ENCODE measurements at places on chromosomes 6 and 20. TPM values are rescaled to one million over a fixed set of nuclear protein-coding genes. Genes with fewer than 3 reads are reported as not detected.

The DEFB125 gene
- not detected for total RNA-seq

The STK38 gene
- 20.7 TPM for total RNA-seq

The ASIP gene
- total RNA-seq, result not detected

The VSX1 gene
- not detected for total RNA-seq

DNA sequence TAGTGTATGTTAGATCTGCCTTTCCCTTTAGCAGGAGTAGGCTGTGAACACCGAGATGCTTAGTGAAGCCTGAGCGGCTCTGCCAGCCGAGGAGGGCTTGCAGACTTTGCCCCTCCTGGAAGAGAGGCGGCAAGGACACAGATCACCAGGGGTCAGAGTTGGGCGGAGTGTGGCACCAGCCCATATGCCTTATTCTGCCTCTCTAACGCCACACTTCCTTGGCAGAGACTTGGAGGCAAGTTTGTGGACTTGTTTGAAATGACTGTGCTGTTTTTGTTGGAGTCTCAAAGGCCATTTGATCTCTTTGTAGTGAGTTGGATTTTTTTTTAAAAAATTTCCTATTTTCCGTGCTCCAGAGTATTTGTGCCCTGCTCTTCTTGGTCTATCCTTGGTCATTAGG lies 44.5 kb upstream of the CLDN20 start:
- DNase-seq, result no peak
- H3K27me3 ChIP-seq, result no peaks in the 10 kb centered on the region

DNA sequence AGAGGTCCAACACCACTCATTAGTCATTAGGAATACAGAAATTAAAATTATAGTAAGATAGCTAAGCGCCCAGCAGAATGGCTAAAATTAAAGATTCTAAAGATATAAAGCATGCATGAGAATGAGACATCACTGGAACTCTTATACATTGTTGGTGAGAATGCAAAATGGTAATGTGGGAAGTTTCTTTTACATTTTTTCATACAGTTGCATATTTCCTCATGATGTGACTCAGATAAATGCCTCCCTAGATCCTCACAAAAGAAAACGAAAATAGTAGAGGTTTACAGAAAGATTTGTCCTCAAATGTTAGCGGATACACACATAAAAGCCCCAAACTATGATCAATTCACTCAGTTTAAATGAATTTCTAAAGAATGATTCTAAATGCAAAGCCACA lies 633.7 kb upstream of the GJE1 start:
- no peaks in the 10 kb centered on the region for H3K36me3 ChIP-seq
- no peak for DNase-seq

- H3K36me3 ChIP-seq, result no peaks in the 10 kb centered on the region
- H3K4me1 ChIP-seq, result no peaks in the 10 kb centered on the region
- no peak for DNase-seq
- no peak overlapping the region for H3K4me3 ChIP-seq
- no peak overlapping the region for H3K27ac ChIP-seq
These were observed 841.6 kb upstream of the GJE1 start for GRCh38 chr6:141290941-141291721.

GRCh38 chr6:63460971-63461370 lies 111.3 kb upstream of the LOC128125822 start:
- no peaks in the 10 kb centered on the region for H3K36me3 ChIP-seq
- H3K27me3 ChIP-seq, result no peaks in the 10 kb centered on the region
- peak overlapping the region; percentile 20 for H3K27ac ChIP-seq
- DNase-seq, result no peak
- no peak overlapping the region for H3K4me3 ChIP-seq
- H3K4me1 ChIP-seq, result peaks cover 73% of the 10 kb centered on the region

- H3K36me3 ChIP-seq, result no peaks in the 10 kb centered on the region
- H3K27me3 ChIP-seq, result no peaks in the 10 kb centered on the region
- no peak overlapping the region for H3K4me3 ChIP-seq
These were observed 312.9 kb downstream of the GJA1 start for GRCh38 chr6:121748376-121748775.

GRCh38 chr20:50395251-50395729 lies 114.9 kb upstream of the PTPN1 start:
- DNase-seq, result no peak
- peak overlapping the region; percentile 23 for H3K27ac ChIP-seq
- H3K4me1 ChIP-seq, result peaks cover 95% of the 10 kb centered on the region
- H3K4me3 ChIP-seq, result no peak overlapping the region
- no peaks in the 10 kb centered on the region for H3K27me3 ChIP-seq

DNA sequence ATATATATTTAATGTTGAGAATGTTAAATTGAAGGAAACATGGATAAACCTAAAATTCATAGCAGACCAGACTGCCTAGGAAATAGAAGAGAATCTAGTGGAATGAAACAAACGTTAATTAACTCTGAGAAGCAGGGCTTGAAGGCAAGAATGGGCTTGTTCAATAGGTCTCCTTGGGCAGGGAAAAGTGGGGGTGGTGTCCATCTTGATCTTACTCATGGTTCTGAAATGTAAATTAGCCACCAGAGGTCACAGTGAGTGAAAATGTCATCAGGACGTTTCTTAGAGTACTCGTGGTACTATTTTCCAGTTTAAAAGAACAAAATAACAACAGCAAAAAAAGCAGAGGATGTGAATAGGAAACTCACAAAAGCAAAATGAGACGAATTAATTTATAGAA lies 66.8 kb upstream of the BTBD3 start:
- no peaks in the 10 kb centered on the region for H3K27me3 ChIP-seq
- H3K4me1 ChIP-seq, result no peaks in the 10 kb centered on the region
- no peak overlapping the region for H3K27ac ChIP-seq
- DNase-seq, result no peak
- no peak overlapping the region for H3K4me3 ChIP-seq
- H3K36me3 ChIP-seq, result no peaks in the 10 kb centered on the region

DNA sequence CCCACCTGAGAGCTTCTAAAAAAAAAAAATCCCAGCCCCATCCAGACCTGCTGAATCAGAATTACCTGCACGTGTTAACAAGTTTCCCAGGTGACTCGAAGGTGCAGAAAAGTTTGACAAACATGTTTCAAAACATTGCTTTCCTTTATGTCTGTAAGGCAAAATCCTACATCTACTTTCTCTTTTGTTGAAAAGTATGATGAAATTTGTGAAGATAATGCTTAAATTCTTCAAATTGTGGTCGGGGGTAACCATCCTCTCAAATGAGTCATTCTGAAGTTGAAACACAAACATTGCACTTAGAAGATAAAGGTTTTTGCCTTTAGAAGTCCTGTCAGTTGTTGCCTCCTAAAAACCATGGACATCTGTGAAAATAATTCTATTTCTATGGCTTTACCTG lies 429.7 kb downstream of the EPHA7 start:
- H3K27me3 ChIP-seq, result no peaks in the 10 kb centered on the region
- DNase-seq, result no peak
- no peaks in the 10 kb centered on the region for H3K4me1 ChIP-seq
- H3K4me3 ChIP-seq, result no peak overlapping the region

DNA sequence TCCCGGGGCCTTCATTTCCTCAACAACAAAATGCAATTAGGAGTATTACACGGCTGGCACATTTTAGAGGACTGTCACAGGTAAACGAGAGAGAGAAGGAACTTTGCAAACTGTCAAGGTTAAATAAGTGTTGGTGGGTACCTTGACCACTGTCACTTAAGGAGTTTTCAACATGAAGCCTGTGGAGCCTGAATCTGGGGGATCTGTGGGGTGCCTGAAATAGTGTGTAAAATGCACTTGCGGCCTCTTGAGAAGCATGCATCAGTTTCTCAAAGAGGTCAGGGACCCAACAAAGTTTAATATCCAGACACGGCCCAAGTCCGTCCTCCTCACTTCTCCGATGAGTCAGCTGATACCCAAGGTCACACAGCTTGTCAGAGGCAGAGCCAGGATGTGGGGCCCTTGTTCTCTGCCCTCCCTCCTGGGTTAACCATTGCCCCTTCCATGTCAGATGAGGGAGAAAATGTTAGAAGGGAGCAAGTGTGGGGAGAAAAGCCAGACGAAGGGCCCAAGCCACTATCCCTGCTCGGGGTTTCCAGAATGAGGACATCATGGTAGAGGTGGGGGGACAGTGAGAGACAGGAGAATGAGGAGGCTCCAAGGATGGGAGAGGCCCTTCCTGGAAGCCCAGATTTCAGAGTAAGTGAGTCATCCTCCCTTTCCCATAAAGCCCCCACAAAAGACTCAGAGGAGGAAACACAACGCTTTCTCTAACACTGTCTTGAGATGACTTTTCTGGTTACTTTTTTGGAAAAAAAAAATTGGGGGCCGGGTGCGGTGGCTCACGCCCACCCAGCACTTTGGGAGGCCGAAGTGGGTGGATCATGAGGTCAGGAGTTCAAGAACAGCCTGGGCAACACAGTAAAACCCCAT lies 42.2 kb downstream of the C6orf132 start:
- peaks cover 84% of the 10 kb centered on the region for H3K4me1 ChIP-seq
- no peaks in the 10 kb centered on the region for H3K27me3 ChIP-seq
- DNase-seq, result peak; percentile 76
- H3K4me3 ChIP-seq, result peak overlapping the region; percentile 32
- no peaks in the 10 kb centered on the region for H3K36me3 ChIP-seq

Measured in HepG2 (cell line).